ENCODE measurements at places on chromosomes 4 and X.

DNA sequence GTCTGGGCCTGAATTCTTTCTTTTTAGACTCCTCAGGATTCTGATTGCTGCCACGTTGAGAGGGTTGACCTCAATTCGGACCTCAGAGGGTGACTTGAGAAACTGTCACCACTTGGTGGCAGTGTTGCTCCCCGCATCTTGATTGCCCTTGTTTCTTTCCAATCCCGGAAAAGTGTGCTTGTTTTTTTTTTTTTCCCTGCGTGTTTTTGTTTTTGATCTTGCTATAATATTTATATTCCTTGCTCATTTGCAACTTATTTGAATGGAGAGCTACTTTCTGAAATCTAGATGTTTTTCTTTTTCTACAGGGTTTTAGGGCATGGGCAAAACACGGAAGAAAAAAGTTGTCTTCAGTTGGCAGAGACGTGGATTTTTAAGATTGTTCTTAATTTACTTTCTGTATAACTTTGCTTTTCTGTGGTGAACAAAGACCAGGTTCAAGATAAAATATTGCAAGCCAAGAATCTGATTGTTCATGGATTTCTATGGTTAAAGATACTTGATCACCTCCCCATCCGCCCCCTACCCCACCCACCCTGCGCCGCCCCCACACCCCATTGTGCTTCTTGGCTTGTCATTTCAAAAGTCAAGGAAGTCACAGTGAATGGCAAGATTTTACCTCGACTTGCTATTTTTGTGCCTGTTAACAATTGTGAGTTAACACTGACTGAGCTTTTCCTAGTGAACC, 102.0 kb downstream of the PTTG2 start:
- peak; percentile 78 for DNase-seq

- no peak for DNase-seq
Observed at GRCh38 chr4:16722416-16722815, 176.0 kb downstream of the LDB2 start.

GRCh38 chr4:38328989-38329729, 334.8 kb upstream of the KLF3 start:
- DNase-seq: no peak

- no peak for DNase-seq
Observed at GRCh38 chrX:44025555-44025954, 52.4 kb upstream of the NDP start.

GRCh38 chr4:152687974-152688599, 8.3 kb upstream of the TMEM154 start:
- no peak for DNase-seq

- no peak for DNase-seq
Observed at GRCh38 chr4:139528377-139529005, 27.5 kb downstream of the SETD7 start.

GRCh38 chr4:77582711-77583110, 22.9 kb upstream of the CXCL13 start:
- DNase-seq: no peak

DNA sequence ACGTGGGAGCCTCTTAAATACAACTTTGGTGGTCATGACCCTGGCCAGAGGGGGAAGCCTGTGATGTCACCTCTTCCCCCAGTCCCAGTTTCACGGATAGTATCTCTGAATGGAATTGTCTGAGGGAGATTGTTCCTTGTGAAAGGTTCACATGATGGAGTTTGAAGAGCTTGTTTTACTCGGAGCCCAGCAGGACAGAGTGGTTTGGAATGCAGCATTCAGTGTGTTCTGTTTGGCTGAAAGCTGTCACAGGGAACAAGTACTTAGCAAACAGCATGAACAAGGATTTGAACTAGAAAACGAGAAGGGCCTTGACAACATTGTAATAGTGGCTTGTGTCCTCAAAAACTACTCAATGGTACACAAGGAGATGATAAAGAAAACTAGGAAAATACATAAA, 133.9 kb upstream of the CXorf66 start:
- DNase-seq: no peak

GRCh38 chr4:119080721-119081541, 54.7 kb upstream of the MYOZ2 start:
- no peak for DNase-seq

- DNase-seq: no peak
Observed at GRCh38 chrX:151402719-151403390, 5.8 kb downstream of the VMA21 start.

GRCh38 chr4:128483816-128484215, 196.2 kb upstream of the PGRMC2 start:
- DNase-seq: no peak

DNA sequence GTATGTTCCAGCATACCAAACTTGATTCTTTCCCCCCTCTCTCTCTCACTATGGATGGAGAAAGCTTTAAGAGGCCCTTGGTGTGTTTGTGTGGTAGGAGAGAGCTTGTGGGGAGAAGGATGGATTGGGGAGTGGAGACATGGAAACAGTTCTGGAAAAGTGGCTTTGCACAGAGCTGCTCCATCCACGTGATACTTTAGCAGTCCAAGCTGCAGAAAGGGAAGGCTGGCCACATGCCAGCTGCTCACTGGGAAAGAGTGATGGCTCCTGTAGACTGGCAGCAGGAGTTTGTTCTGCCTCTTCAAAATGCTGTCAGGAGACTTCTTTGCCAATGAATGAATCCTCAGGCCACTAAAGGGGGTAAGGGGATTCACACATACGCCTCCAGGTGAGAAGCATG, 21.7 kb upstream of the SEC24B start:
- no peak for DNase-seq
